ENCODE measurements at places on chromosomes 5 and 9.

GRCh38 chr9:32738501-32739172, 44.7 kb upstream of the TMEM215 start:
- no peak for DNase-seq

DNA sequence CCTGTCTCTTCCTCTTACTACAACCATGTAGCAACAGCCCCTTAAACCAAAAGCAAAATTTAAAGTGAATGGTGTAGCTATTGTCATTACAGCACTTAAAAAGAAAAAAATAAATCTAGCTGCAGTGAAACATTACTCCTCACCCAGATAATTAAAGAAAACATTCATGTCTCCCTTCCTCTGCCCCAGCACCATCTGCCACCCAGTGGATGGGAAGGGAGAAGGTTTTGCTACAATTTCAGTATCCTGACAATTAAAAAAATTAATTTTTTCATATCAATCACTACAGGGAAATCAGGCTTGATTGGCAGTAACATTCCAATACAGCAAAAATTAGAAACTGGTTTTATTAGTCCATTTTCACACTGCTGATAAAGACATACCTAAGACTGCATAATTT, 147.4 kb upstream of the PUM3 start:
- DNase-seq: no peak

GRCh38 chr5:76947082-76947503, 5.8 kb upstream of the CRHBP start:
- DNase-seq: no peak

GRCh38 chr5:129204525-129204924, 110.0 kb downstream of the ISOC1 start:
- DNase-seq: no peak

DNA sequence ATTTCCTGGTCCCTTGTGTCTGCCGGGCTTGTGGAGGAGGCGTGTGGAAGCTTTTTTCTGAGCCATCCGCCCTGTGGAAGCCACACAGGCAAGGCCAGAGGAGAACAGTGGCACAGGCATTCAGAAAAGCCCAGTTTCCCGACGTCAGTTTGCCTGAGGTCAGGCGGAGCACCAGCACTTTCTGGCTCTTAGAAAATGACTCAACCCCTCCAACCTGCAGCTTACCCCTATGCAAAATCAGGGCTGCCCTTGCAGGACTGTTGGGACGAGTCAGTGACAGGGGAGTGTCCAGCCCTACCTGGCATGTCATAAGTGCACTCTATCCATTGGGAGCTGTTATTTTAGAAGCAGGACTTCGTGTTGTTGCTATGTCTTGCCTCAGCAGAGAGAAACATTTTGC, 216.0 kb downstream of the NR3C1 start:
- DNase-seq: no peak

GRCh38 chr5:34586117-34586885, 69.8 kb upstream of the RAI14 start:
- DNase-seq: no peak

- DNase-seq: no peak
Measured at GRCh38 chr9:68669218-68669617, 35.8 kb upstream of the PIP5K1B start.

- DNase-seq: no peak
Measured at GRCh38 chr5:169716287-169716686, 79.2 kb downstream of the DOCK2 start.

DNA sequence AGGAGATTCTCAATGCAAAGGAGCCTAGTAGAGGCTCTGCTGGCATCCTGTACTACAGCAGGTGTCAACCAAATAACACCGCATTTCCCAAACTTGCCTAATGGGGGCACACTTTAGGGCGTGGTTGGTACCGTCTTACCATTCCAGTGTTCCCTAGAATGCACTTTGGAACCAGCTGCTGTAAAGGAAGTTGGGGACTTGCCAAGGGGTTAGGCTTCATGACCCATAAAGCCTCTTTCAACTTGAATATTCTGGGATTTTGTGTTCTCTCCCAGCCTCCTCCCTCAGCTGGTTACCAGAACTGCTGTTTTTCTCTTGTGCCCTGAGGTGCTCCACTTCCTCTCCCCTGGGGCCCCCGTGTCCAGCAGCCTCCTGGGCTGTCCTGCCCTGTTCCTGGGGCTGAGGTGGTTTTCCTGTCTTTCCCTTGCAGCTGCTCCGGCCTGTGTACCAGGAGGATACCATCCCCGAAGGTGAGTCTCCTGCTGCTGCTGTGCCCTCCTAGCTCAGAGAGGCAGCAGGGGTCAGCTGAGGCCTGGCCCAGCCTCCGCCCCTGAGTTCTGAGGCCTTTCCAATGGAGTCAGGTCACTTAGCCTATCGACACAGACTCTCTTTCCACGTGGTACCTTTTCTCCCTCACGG, 44.7 kb downstream of the RGS3 start:
- no peak for DNase-seq

DNA sequence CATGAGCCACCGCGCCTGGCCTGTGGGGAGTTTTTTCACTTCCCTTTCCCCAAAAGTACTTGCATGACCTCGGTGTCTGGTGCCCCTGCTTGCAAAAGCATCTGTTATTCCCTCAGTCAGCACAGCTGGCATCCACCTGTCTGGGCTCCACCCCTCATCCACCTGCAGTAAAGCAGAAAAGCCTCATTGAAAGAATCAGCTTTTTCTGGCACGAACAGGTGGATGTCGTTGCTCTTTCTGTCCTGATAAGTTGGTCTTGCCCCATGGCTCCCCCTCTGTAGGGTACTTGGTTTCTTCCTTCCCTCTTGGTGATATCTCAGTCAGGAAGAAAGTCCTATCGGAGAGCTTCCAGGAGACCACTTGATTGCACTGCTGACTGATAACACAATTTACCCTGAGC, 37.4 kb downstream of the WWC1 start:
- no peak for DNase-seq

- DNase-seq: no peak
Measured at GRCh38 chr9:35736201-35736633, 3.8 kb downstream of the CREB3 start.

DNA sequence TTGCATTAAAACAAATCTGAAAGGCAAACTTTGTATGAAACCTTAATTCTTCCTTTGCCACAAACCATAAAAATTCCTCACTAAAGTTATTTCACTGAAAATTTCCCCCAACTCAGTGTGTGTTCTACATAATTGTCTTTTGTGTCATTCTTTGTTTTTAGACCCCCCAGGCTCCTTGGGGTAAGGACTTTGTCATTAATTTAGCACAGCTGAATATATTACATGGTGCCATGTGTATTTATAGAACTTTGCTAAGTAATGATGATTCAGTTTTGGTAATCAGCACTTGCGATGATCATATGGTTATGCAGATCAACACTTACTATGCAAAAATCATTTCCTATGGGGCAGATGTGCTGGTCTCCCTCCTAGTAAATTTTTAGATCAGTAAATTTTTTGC, 712.1 kb upstream of the MEF2C start:
- DNase-seq: no peak

DNA sequence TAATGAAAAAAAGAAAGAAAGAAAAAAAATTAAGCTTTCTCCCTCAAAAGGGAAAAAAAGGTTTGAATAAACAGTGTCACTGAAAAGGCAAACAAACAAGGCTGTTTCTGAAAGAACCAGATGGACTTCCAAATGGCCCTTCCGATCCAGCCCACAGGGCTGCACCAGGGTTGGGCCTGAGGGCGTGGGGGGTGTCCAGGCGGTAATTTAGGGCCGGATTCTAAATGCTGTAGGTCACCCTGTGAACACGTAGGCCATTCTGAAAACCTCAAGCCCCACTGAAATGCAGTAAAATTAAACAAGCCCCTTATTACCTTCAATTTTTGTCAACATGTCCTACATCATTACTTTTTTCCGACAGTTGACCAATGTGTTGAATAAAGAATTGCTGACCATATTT, 132.1 kb downstream of the HSD17B3 start:
- no peak for DNase-seq

- DNase-seq: no peak
Measured at GRCh38 chr9:82543726-82544125, 519.2 kb downstream of the RASEF start.

GRCh38 chr5:151039665-151040064, 19.3 kb downstream of the GPX3 start:
- no peak for DNase-seq

GRCh38 chr9:124210697-124211096, 47.1 kb upstream of the NEK6 start:
- DNase-seq: no peak

Measured in stimulated activated CD4-positive, alpha-beta T cell treated with anti-CD3 and anti-CD28 coated beads, Interleukin-1b, Interleukin-23, amount 100 ng/mL, for 1 hour (primary cell).